ENCODE measurements at places on chromosomes 7 and 10. TPM values are rescaled to one million over a fixed set of nuclear protein-coding genes. Genes with fewer than 3 reads are reported as not detected.
A peak's percentile ranks its signal among the peaks of the same experiment; 100 is the strongest.

DNA sequence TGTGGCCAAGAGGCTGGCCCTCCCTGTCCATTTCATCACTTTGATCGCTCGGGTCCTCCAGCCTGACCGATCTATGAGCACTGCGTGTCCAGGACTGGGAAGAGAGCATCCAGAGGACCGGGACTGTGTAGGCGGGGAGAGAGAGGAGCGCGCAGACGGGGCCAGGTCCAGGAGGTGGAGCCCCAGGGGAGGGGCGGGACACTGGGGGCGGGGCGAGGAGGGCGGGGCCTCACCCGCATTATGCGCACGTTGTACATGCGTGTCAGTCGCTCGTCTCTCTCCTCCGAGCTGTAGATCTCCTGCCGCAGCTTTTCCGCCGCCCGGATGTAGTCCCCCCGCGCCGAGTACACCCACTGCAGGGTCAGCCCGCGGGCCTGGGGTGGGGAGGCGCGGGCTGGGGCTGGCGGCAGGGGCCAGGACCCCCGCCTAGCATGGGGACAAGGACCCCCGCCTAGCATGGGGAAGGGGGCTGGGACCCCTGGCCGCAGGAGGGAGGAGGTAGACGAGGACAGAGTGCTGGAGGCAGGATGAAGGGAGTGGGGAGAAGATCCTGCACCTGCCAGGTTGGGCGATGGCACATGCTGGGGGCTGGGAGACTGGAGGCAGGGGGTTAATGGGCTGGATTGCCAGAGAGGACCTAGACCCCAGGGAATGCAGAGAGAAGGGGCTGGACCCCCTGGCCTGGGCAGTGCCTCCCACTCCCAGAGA lies 14.3 kb downstream of the MOSPD3 start:
- H3K4me3 ChIP-seq = peak overlapping the region; percentile 83
- H3K27ac ChIP-seq = peak overlapping the region; percentile 88
- DNase-seq = peak; percentile 84
- H3K27me3 ChIP-seq = no peaks in the 10 kb centered on the region
- H3K4me1 ChIP-seq = peaks cover 37% of the 10 kb centered on the region

DNA sequence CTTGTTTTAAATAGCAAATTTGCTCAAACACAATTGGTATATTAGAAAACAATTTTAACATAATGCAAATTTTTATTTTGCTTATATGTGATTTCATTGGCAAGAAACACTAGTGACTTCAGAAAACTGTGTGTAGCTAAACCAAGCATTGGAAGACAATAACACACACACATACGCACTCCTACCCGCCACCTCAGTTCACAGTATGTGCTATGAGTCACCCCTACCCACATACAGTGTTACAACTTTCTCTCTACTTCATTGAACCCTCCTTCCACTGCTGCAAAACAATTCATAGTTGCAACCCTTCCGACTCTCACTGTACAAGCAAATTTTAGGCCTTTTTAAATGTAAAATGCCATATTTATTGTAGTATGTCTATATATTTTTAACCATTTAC lies 119.9 kb upstream of the THSD7A start:
- no peak overlapping the region for H3K4me3 ChIP-seq
- no peak overlapping the region for H3K27ac ChIP-seq
- no peaks in the 10 kb centered on the region for H3K4me1 ChIP-seq
- no peak for DNase-seq
- no peaks in the 10 kb centered on the region for H3K36me3 ChIP-seq

GRCh38 chr10:50574931-50575330 lies 48.8 kb downstream of the SGMS1 start:
- peaks cover 3% of the 10 kb centered on the region for H3K4me1 ChIP-seq
- no peak overlapping the region for H3K4me3 ChIP-seq
- no peaks in the 10 kb centered on the region for H3K27me3 ChIP-seq
- no peak overlapping the region for H3K27ac ChIP-seq

DNA sequence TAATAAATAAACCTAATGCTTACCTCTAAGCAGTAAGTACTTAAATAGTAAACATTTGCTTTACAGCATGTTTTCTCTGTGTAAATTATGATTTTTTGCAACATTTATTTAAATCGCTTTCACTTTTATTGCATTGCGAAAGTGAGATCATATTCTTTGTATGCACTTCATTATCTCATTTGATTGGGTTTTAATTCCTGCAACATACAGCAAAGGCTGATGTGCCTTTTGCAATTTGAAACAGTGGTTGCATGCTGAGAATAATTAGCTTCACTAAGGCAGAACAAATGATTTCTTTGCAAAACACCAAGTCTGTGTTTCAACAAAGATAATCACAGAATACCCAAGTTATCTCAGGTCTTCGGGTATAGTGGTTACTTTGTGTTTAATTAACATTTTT lies 16.3 kb upstream of the THSD7A start:
- H3K36me3 ChIP-seq = no peaks in the 10 kb centered on the region
- no peak for DNase-seq
- H3K4me3 ChIP-seq = no peak overlapping the region
- no peaks in the 10 kb centered on the region for H3K4me1 ChIP-seq
- no peak overlapping the region for H3K27ac ChIP-seq

Gene THNSL1
- total RNA-seq = 4.2 TPM

Gene FOXP2
- not detected for total RNA-seq

Gene FEZF1
- not detected for total RNA-seq

All from activated naive CD8-positive, alpha-beta T cell treated with anti-CD3 and anti-CD28 coated beads, Interleukin-2, amount 10 ng/mL, durations not matched to agents 7 days and 5 days (primary cell).